ENCODE measurements at places on chromosomes 12 and 14.

DNA sequence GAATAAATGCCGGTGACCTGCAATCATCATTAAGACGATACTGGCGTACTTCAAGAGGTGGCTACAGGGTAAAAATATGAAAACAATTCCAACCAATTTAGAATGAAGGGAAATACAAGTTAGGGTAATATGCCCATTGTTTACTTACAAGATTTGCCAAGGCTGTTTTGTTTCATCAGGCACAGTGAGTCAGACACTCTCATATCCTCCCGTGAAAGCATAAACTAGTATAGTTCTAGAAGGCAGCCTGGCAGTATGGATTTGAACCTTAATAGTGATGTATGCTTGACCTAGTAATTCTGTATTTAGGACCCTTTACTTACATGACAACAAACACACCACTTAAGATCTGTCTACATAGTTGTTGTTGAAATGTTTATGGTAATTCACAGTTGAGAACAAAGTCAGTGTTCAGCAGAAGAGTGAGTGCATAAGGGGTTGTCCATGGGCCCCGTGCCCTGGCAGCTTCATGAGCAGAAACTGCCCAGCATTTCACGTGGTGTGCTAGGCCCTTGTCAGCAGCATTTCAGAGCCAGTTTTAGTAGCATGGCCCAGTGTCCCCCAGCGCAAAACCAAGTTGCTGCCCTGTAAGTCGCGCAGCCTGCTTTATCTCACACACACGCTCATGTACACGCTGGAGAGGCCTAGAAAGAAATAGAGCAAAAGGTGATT, 80.8 kb downstream of the EP400 start:
- no peak for DNase-seq

GRCh38 chr12:48169011-48169410, 11.7 kb upstream of the ASB8 start:
- no peak for DNase-seq

GRCh38 chr12:3670083-3670620, 82.8 kb downstream of the CRACR2A start:
- DNase-seq = no peak

DNA sequence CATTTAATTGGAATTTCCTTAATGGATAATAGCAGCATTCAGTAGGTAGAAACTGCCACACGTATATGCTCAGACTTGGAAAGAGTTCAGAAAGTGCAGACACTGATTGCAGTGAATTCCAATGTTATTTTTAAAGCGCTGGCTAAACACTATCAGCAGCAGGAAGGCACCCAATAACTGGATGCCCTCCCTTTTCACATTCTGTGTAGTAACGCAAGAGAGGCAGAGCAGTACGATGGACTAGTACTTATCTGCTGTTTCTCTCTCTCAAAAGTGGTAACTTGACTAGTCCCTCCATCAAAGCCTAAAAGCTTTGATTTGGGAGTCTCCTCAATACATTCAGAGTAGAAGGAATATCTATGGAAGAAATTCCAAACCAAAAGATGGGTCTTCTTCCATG, 791.0 kb downstream of the TMTC2 start:
- DNase-seq = no peak

DNA sequence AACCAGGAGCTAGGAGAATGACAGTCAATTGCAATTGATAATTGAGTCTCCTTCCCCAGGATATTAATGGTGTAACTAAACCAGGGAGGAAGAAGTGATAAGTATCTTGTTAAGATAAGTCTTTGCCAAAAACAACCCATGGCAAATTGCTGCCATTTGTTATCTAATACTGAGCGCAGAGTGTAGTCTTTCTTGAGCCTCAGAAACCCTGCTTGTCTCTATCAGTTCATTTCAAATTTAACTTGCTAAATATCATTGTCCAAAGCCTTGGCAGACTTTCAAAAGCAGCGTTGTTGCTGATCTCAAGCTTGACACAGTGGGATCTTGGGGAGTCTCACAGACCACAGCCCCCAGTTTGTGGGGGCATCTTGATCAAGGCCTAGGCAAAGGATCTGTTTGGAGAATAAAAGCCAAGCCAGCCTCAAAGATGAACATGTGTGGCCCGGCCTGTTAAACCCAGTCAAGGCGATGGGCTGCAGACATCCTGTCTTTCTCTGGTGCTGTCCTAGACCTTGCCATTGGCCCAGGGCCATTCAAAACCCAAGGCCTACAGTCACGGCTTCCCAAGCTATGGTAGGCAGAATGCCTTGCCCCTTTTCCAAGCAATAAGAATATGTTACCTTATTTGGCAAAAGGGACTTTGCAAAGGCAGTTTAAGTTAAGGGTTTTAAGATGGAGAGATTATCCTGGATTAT, 164.2 kb downstream of the CHST11 start:
- DNase-seq = no peak
